ENCODE measurements at places on chromosomes 3 and 15. TPM values are rescaled to one million over a fixed set of nuclear protein-coding genes. Genes with fewer than 3 reads are reported as not detected.

Gene SYNM
- 8.3 TPM for total RNA-seq

DNA sequence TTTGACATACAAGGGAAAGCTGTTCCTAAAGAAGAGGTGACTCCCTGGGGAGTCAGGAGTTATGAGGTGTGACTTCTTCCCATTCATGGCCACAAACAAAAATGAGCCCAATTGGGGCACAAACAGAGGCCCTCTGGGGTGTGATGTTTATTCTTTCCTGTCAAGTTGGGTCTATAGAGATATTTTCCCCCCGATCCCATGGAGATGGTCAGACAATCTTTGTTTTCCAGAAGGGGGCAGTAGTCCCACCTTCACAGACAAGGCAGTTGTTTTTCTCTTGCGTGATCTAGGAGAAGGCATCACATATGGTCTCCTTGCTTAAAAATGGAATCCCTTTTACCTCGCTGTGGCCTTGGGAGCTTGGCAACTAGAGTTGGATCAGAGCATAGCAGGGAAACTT is 110.3 kb downstream of the MFSD1 start:
- DNase-seq: no peak

DNA sequence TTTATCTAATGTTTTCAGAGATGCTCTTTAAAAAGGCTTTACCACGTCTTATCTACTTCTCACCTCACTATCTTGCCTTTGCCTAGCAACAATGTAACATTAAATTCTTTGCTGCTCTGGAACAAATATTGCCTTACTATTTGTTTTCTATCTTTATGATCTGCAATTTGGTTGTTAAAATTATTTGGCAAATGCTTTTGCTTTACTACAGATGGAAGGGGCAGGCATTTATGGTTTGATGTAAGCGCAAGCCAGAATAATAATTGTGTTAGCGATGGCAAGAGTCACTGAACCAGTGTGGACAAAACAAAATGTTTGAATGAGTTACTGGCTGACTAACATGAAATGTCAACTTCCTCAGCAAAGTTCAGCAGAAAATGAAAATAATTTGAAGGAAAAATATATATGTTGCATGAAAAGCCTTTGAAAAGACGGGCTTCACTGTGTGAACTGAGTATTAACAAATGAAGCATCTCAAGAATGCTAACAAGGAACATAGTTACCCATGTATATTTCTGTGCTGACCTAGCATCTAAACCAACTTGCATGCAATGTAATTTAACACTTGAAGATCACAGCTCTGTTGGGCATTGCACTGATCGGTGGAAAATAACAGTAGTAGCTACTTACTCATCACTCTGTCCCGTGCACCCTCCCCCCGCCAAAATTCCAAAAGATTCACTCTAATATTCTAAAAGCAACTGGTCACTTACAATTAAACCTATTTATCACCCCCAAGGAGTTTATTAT is 454.0 kb upstream of the ARHGEF26 start:
- DNase-seq: no peak

DNA sequence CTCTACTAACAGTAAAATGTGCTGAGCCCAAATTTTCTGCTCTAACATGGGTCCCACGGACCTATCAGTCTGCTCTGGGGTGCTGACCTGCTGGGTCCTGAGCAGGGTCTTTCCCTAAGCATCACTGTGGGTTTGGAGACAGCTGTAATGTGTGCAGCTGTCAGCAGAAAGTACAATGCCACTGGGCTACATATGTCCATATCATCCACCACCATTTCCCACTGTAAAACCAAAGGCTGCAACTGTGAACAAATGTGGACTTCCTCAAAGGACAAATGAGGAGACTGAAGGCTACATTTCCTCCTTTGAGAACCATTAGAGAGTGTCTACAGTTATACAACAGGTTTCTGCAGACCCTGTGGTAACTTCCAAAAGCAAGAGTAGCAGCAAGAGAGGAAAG is 33.8 kb upstream of the IP6K2 start:
- DNase-seq: no peak

DNA sequence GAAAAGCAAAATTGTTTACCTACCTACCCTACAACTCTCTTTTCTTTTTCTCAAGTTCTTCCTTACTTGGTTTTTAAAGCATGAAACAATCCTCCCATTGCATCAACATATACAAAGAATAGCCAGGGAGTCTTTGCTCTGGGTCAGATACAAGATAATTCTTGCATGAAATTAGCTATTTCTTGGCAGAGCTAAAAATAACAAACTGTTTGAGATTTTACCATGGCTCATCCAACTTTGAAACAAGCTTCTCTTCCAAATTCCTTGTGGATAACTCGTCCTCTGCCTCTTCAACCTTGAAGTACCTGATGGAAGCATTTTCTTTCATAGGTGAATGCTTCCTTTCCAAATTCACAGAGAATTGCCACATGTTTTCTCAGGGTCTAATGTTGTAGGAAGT is 9.2 kb upstream of the CBLB start:
- DNase-seq: no peak

- no peak for DNase-seq
Measured at GRCh38 chr3:151357463-151357850, 27.1 kb downstream of the P2RY12 start.

GRCh38 chr3:151084893-151085226 is 604 bp upstream of the MED12L start:
- DNase-seq: no peak

DNA sequence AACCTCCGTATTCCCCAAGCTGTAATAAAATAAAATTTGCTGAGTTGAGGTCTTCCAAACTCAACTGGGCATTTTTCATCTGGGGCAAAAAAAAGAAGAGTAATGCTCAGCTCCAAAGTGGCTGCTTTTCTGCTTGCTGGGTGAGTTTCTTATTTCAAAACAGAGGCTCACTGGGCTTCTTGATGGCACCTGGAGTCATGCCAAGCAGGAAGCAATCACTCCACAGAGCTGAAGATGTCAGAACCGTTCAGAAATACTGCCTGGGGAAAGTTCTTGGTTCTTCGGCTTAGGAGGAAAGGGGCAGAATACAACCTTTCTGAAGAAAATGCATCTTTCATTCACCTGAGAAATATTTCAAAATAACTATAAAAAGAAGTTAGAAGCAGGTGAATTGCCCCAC is 4.1 kb downstream of the CCR9 start:
- DNase-seq: no peak

DNA sequence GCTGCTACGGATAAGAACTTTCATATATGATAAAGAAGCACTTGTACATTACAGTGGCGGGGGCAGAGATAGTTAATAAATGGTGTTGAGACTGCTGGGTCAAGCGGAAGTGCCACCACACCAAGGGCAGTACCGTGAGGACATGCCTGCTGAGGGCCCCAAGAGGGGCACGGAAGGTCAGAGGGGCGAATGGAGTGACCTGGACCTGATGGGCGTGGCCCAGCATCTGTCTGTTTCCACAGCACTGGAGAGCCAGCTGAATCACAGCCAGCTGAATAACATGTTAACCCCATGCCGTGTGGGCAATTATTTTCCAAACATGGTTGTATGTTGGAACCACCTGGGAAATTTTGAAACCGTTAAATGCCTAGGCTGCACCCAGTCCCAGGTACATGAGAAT is 37.2 kb downstream of the ANKDD1A start:
- no peak for DNase-seq

DNA sequence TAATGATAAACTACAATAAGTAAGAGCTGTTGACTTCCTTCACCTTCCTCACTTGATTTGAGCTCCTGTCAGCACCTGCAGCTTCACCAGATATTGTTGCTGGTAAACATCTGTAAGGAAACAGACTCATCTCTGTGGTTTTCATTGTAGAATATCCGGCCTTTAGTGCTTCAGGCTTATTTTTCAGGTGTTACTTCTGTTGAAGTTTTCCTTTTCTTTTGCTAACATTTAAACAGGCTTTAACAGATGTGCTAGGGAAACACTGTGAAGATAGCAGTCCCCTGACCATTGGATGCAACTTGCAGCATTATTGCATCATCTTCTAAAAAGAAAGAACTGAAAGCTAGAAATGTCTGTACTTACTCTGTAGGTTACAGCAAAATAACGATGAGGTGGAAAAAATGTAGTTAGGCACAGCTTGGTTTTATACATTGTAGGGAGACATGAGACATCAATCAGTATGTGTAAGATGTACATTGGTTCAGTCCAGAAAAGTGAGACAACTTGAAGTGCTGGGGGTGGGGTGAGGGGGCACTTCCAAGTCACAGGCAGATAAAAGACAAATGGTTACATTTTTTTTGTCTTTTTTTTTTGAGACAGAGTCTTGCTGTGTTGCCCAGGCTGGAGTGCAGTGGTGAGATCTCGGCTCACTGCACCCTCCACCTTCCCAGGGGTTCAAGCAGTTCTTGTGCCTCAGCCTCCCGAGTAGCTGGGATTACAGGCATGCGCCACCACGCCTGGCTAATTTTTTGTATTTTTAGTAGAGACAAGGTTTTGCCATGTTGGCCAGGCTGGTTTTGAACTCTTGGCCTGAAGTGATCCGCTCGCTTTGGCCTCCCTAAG is 10.2 kb downstream of the EDEM1 start:
- DNase-seq: no peak

GRCh38 chr3:50415061-50415460 is 55.7 kb upstream of the TMEM115 start:
- DNase-seq: no peak

DNA sequence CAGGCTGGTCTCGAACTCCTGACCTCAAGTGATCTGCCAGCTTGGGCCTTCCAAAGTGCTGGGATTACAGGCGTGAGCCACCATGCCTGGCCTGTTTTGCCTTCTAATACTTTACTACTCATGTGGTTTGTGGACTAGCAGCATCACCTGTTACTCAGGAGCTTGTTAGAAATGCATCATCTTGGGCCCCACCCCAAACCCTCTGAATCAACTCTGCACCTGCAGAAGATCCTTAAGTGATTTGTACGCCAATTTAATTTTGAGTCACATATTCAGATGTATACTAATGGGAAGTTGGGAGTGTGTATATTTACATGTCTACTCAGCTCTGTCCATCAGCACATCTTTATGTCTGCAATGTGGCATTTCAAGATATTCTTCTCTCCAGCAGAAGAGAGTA is 6.1 kb downstream of the TBC1D21 start:
- no peak for DNase-seq

Gene MUC20
- 0.17 TPM for total RNA-seq

GRCh38 chr3:195123281-195123691 is 147.7 kb downstream of the XXYLT1 start:
- no peak for DNase-seq

DNA sequence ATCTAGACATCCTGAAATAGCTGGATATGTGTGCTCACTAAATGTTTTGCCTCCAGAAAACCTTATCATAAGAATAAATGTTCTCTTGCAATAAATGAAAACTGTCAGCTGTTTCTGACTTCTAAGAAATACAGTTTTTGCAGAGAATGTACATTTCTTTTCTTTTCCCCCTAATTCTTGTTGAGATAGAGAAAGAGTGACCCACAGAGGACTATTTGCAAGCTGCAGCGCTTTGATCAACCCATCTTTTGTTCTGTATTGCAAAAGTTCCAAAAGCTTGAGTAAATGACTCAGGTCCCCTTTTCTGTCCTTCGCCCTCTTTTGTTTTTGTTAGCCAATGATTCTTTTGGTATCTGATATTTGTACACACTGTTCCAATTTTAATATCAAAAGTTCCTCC is 141.9 kb downstream of the BBX start:
- no peak for DNase-seq

- DNase-seq: no peak
Measured at GRCh38 chr3:192494174-192494573, 233.2 kb downstream of the FGF12 start.

- DNase-seq: no peak
Measured at GRCh38 chr3:187735383-187735782, 9.9 kb downstream of the BCL6 start.

Gene GOLGA8T
- 0.23 TPM for total RNA-seq

GRCh38 chr3:80770106-80771074 is 991.1 kb downstream of the GBE1 start:
- DNase-seq: no peak

GRCh38 chr15:78808550-78808949 is 2.7 kb downstream of the ADAMTS7 start:
- peak; percentile 6 for DNase-seq

Gene XRN1
- 3.4 TPM for total RNA-seq

GRCh38 chr3:112354642-112355306 is 21.8 kb downstream of the CD200 start:
- DNase-seq: no peak

Gene RASGRF1
- not detected for total RNA-seq

GRCh38 chr3:77795013-77795412 is 755.1 kb downstream of the ROBO2 start:
- no peak for DNase-seq

DNA sequence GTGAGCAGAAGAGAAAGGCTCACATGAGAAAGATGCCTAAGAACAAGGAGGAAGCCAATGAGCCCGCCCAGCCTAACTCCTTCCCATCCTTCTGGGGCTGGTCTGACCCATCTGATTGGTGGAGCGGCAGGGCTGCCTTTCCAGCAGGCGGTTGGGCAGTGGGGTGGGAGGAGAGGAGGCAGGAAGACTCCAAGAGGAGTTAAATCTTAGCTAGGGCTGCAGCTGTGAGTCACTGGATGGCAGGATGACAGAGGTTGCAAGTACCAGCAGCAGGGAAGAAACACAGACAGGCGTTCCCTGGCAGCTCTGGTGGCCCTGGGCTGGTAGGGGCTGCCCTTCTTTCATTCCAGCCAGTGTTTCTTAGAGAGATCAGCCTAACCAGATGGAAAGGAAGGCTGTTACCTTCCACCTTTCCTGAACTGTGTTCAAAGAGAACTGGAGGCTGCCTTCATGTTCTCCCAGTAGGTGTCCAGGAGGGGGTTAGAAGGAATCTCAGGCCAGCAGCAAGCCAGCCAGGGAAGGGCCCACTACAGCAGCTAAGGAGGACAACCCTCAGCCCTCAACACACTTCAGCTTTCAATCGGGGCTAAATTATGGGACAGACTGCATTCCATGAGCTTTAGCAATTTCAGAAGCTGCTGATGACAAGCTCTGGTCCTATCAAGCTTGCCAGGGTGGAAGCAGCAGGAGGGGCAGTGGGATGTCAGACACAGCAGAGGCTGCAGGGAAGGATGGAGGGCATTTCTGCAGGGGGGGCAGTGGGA is 50.3 kb downstream of the CHSY1 start:
- DNase-seq: peak; percentile 96

Gene ZPLD1
- not detected for total RNA-seq

Gene TXNRD3
- 12.3 TPM for total RNA-seq

- DNase-seq: peak; percentile 54
Measured at GRCh38 chr3:167406876-167407492, 26.9 kb upstream of the ZBBX start.

DNA sequence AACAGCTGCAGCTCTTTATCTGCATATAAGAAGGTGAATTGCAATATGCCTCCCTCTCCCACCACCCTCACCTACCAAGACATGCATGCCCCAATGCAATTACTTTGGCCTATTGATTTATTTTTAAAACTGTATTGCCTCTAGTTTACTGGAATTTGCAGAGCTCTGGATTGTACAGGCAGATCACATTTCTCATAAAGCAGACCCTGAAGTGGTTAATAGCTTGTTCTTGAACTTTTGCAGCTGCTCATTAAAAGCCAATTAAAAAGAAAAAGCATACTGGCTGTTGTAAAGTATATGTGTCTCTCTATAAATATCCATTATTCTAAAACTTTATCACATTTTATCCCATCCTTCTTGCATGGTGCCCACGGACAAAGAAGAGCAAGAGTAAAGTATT is 221.5 kb upstream of the TOPAZ1 start:
- DNase-seq: no peak

Gene ANKRD34C
- not detected for total RNA-seq

Measured in Caki2 (cell line).